ENCODE measurements at places on chromosomes 7 and 10. TPM values are rescaled to one million over a fixed set of nuclear protein-coding genes. Genes with fewer than 3 reads are reported as not detected.

SLC26A4 gene
- total RNA-seq, result 0.99 TPM

GPR158 gene
- total RNA-seq, result 3.5 TPM

SSBP1 gene
- total RNA-seq, result 86.5 TPM

OPN1SW gene
- 0.28 TPM for total RNA-seq

EMX2 gene
- total RNA-seq, result not detected

BLNK gene
- 4.8 TPM for total RNA-seq

PLA2G12B gene
- total RNA-seq, result not detected

EXOSC1 gene
- 47.9 TPM for total RNA-seq

OLAH gene
- total RNA-seq, result 0.79 TPM

RBM20 gene
- total RNA-seq, result 2.0 TPM

TSPAN15 gene
- 23.0 TPM for total RNA-seq

ACTL6B gene
- 35.2 TPM for total RNA-seq

GBX1 gene
- total RNA-seq, result 1.3 TPM

AGAP5 gene
- 10.1 TPM for total RNA-seq

LRRD1 gene
- 0.89 TPM for total RNA-seq

HABP2 gene
- total RNA-seq, result 0.50 TPM

HECW1 gene
- total RNA-seq, result 10.7 TPM

SFTPA2 gene
- 0.11 TPM for total RNA-seq

GRM3 gene
- total RNA-seq, result 14.3 TPM

SPDYE11 gene
- total RNA-seq, result 0.06 TPM

PDE1C gene
- 24.0 TPM for total RNA-seq

CARD11 gene
- total RNA-seq, result 0.99 TPM

SP8 gene
- total RNA-seq, result 0.69 TPM

PDE6C gene
- not detected for total RNA-seq

RSPH10B gene
- 4.7 TPM for total RNA-seq

FAM25A gene
- total RNA-seq, result not detected

PNLIPRP3 gene
- total RNA-seq, result not detected

GLI3 gene
- 11.3 TPM for total RNA-seq

LHFPL3 gene
- total RNA-seq, result 18.8 TPM

AKR1D1 gene
- total RNA-seq, result not detected

ATRNL1 gene
- 60.2 TPM for total RNA-seq

TTYH3 gene
- total RNA-seq, result 26.1 TPM

SPDYE1 gene
- total RNA-seq, result not detected

PTPRE gene
- total RNA-seq, result 36.5 TPM

IRF5 gene
- 5.0 TPM for total RNA-seq

NOS3 gene
- total RNA-seq, result 2.4 TPM

LRRC61 gene
- total RNA-seq, result 8.1 TPM

ENKUR gene
- 10.5 TPM for total RNA-seq

CREB5 gene
- total RNA-seq, result 16.4 TPM

ANKRD1 gene
- total RNA-seq, result not detected

AKR1B15 gene
- total RNA-seq, result 0.17 TPM

KCNH2 gene
- 14.4 TPM for total RNA-seq

NET1 gene
- total RNA-seq, result 91.9 TPM

TMEM140 gene
- 3.4 TPM for total RNA-seq

RUFY2 gene
- total RNA-seq, result 71.6 TPM

CNNM2 gene
- total RNA-seq, result 13.0 TPM

DOCK1 gene
- 61.6 TPM for total RNA-seq

CCNJ gene
- 11.2 TPM for total RNA-seq

IFT22 gene
- total RNA-seq, result 36.1 TPM

BTRC gene
- total RNA-seq, result 20.1 TPM

TEX47 gene
- total RNA-seq, result not detected

SLC16A12 gene
- 11.0 TPM for total RNA-seq

NPC1L1 gene
- total RNA-seq, result 0.10 TPM
